PC-3 (cell line): ENCODE measurements at places on chromosomes 7 and 10. TPM values are rescaled to one million over a fixed set of nuclear protein-coding genes. Genes with fewer than 3 reads are reported as not detected.

The RET gene
- not detected in 2 replicates for total RNA-seq

The RAB18 gene
- total RNA-seq = 14.9 and 32.0 TPM in 2 replicates

The PVRIG gene
- total RNA-seq = not detected in 2 replicates

The COL13A1 gene
- 201 and 299 TPM in 2 replicates for total RNA-seq

The OR6B1 gene
- total RNA-seq = not detected in 2 replicates

The ZNF735 gene
- total RNA-seq = not detected in 2 replicates

The C10orf105 gene
- not detected in 2 replicates for total RNA-seq

The SPDYE8 gene
- total RNA-seq = not detected in 2 replicates

The GPR15LG gene
- total RNA-seq = not detected in 2 replicates

The VWA2 gene
- total RNA-seq = not detected in 2 replicates

The MRM2 gene
- 42.6 and 42.9 TPM in 2 replicates for total RNA-seq

The CFAP43 gene
- total RNA-seq = 0.17 and 0.44 TPM in 2 replicates

The SPDYE16 gene
- not detected in 2 replicates for total RNA-seq

The KIAA1549 gene
- total RNA-seq = 7.5 and 8.2 TPM in 2 replicates

The PRLHR gene
- total RNA-seq = not detected in 2 replicates

The GPER1 gene
- 4.9 and 8.0 TPM in 2 replicates for total RNA-seq

The PDE6C gene
- not detected in 2 replicates for total RNA-seq

The SPDYE1 gene
- not detected in 2 replicates for total RNA-seq

The LBX1 gene
- total RNA-seq = not detected in 2 replicates

The TAC1 gene
- not detected in 2 replicates for total RNA-seq

The OR2A42 gene
- total RNA-seq = 0.40 TPM in 1 of 2 replicates, not detected in the other

The PON3 gene
- not detected in 2 replicates for total RNA-seq

The CCDC3 gene
- total RNA-seq = not detected in 2 replicates
